ENCODE measurements at places on chromosomes 1 and 21. TPM values are rescaled to one million over a fixed set of nuclear protein-coding genes. Genes with fewer than 3 reads are reported as not detected.

TCHHL1 gene
- total RNA-seq = not detected

NR5A2 gene
- total RNA-seq = not detected

DNA sequence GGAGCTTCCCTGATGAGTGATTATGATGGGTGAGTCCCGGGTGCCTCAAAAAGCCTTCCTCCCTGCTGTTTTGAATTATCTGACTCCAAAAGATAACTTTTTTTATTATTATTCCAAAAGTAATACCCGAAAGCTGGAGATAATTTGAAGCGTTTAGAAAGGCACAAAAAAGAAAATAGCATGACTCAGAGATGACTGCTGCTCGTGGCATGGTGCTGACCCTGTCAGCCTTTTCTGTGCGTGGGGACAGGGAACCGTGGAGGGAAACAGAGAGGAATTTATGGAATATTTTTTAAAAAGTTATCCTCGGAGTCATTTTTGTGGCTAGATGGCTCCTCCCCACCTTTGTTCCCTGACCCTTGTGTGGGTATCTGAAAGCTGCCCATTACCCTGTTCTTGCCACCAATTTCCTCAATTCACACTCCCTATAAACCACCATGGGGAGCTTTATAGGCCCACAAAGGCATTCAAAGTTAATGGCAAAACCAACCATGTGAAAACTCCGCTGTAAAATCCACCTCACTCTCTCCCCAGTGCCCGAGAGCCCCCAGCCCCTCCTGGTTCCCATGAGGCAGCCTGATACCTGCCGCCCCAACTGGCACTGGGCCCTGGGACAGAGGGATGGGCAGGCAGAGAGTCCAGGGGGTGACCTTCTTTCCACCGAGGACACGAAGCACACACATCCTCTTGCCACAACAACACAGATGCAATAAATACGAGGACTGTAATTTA lies 37.5 kb downstream of the IGSF21 start:
- DNase-seq = no peak

DNA sequence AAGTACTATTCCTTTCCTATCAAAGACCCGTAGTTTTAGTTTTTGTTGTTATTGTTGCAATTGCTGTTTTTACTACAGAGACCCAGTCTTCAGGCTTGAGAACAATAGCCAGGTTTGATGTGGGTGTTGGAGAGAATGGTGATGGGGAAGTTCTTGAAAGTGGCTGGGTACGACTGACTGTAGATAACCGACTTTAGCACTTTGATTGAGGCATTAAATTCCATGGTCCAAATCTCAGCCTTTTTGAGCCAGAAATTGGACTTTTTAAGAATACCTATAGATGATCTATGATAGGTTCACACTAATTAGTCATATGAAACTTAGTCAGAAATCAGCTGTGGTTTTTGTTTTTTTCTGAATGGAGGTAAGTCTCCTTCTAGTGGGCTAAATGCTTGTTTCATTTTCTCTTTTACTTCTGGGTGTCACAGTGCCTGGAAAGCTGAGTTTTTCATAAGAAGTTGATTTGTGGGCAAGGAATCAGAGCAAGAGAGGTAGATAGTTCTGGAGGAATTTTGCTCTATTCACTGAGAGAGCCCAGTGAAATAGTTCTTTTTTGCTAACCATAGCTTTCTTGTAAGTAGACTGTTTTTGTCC lies 2.8 kb downstream of the PPIH start:
- no peak for DNase-seq

All from activated CD8-positive, alpha-beta T cell treated with anti-CD3 and anti-CD28 coated beads, Interleukin-2, amount 10 ng/mL, durations not matched to agents 7 days and 5 days (primary cell).